ENCODE measurements at places on chromosomes 1 and 21.

DNA sequence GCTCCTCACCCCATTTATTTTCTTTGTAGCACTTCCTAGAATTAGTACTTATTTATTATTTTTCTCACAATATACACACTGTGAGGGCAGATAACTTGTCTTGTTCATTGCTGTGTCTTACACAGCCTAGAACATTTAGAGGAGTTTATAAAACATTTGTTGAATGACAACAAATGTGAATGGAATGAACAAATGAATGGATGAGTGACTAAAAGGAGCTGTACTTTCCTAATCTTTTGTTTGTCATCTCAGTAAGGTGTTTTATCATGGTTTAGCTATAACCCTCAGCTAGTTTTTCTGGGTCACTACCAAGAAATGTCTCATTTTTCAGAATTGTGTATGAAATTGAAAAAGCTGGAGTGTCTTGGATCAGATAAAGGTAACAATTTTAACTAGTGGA lies 239.3 kb upstream of the KCNK2 start:
- DNase-seq, result no peak

- DNase-seq, result no peak
Measured at GRCh38 chr1:67748630-67749029, 63.6 kb downstream of the GADD45A start.

GRCh38 chr1:184743062-184743756 lies 11.4 kb downstream of the EDEM3 start:
- no peak for DNase-seq

GRCh38 chr1:177891809-177892208 lies 78.0 kb downstream of the SEC16B start:
- DNase-seq, result no peak

GRCh38 chr1:60118085-60118484 lies 44.5 kb upstream of the C1orf87 start:
- DNase-seq, result no peak

DNA sequence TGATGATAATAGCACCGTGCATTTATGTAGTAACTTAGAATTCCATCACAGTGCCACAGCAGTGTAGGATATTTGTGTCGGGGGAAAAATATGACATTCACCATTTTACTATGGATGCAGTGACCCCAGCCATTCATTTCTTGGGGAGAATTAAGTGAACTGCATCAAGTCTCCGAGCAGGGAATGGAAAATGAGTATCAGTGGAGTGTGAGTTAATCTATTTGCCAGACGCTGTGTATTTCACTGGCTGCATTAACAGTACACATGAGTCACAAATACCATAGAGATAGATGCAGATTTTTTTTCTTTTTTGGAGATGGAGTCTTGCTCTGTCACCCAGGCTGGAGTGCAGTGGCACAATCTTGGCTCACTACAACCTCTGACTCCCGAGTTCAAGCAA lies 33.8 kb upstream of the SLC45A1 start:
- no peak for DNase-seq

GRCh38 chr1:158112994-158113758 lies 67.5 kb upstream of the CD1D start:
- no peak for DNase-seq

DNA sequence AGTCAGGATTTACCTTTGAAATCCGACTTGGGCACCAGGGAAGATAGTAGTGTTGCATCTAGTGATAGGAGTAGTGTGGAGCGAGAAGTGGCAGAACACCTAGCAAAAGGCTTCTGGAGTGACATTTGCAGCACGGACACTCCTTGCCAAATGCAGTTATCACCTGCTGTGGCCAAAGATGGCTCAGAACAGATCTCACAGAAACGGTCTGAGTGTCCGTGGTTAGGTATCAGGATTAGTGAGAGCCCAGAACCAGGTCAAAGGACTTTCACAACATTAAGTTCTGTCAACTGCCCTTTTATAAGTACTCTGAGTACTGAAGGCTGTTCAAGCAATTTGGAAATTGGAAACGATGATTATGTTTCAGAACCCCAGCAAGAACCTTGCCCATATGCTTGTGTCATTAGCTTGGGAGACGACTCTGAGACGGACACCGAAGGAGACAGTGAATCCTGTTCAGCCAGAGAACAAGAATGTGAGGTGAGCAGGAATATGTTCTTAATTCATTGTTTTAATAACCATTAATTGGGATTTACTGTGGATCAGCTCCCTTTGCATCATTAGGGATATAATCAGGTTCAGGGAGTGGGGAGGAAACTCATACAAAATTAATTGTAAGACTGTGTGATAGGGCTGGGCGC lies 28.3 kb downstream of the BACH1 start:
- no peak for DNase-seq

DNA sequence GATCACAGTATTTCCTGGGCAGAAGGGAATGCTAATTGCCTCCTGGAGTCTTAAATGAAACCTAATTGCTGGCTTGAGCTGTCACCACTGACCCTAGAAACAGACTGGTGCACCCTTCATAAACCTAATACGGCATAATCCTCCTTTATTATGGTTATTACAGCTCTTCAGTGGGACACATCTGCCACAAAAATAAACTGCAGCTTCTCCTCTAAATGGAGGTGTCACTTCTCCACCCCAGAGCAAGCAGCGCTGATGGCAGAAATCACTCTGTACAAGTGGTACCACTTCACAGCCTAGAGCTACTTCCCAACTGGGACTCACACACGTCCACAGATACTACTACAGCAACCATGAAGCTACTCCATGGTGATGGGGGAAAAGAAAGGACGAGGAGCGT lies 11.1 kb downstream of the PTPN14 start:
- DNase-seq, result no peak

DNA sequence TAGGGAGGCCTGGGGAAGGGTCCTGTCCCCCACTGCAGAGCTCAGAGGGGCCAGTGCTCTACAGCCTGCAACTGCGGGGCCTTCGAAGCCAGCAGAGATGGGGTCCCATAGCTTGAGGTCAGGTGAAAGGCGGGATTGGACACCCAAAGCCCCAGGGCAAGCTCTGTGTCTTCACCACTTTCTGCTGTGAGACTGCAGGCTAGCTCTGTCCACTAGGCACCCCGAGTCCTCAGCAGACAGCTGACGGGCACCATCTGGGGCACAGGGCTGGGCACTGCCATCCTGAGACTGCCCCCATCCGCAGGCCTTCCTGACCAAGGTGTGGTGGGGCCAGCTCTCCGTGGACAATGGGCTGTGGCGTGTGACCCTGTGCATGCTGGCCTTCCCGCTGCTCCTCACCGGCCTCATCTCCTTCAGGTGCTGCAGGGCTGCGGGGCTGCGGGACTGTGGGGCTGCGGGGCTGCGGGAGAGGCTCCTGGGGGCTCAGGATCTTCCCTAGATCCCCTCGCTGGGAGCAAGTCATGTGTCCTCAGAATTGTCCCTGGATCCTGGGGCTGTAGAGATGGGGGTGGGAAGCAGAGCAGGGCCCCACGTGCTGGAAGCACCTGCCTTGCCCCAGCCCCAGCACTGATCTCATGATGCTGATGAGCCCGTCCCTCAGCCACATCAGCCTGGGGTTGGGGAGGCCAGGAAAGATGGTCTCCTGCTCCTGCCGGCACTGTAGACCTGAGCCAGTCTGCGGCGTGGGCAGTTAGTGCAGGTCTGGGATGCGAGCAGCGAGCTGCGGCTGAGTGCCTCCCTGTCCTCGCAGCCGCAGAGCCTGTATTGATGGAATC lies 46.8 kb downstream of the TRPM2 start:
- no peak for DNase-seq

DNA sequence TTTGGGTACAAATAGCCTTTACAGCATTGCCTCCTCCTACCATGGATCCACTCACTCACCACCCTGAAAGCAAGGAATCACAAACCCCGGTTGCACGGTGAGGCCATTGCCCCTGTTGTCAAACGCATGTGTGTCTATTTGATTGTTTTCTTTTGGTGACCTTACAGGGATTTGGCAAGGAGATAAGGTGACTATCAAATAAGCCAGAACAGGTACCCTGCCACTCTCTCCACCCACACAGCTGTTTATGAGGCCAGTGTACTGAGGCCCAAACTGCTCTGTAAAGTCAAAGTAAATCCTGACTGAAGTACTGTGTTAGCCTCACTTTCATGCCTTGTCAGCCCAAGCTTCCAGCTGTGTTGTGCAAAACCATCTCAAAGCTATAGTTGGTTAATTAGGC lies 136.4 kb downstream of the HUNK start:
- DNase-seq, result no peak

DNA sequence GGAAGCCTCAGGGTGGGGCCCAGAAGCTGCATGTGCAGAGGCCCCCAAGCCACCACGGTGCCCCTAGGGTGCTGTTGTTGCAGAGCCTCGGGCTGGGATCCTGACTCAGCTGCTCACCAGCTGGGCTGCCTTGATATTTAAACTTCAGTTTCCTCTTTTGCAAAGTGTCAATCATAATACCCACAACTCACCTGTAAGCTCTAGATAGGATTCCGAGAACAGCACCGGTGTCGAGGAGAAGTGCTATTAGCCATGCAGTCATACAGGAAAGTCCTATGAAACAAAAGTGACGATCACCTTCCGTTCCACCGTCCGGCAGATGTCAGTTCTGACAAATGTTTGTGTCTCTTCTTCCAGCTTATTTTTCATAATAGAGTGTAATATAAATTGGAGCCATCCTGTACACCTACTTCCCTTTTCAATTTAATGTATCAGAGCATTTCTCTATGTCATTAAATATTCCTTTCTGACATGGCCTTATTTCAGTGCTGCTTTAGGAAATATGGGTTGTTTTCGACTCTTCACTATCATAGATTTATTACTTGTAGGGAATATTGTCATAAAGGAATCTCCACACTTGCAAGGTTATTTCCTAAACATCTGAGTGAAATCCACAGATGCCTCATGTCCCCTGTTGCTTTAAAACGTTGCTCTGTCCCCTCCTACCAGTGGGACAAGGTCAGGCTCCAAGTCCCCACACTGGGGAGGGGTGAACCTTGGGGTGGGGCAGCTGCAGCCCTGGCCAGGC lies 100.8 kb downstream of the SIK1 start:
- DNase-seq, result no peak

DNA sequence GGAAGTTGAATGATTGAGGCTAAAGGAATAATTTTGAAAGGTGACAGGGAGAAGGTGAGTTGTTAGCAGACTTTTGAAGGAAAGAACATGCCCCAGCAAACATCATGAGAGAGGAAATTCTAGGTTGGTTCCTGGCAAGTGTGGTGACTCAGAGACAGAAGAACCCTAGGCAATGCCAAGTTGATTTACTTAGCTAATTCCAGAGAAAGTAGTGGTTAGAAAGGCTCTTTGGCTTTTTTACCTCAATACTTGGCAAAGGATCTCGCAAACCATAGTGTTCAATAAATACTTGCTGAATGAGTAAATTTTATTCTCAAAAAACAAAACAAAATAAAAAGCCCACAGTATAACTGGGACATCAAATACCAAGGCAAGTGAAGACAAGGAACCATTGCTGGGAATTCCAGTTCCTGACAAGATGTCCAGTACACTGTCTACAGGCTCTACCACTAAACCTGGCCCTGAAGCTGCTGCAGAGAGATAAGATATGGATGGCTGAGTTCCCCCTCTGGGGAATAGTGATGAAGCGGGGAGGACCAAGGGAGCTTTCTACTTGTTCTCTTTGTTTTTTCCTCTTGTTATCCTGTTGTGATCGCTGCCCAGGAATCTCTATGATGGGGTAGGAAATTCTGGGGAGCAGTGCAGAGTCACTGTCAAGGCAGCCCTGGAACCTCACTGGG lies 48.2 kb downstream of the IL12RB2 start:
- no peak for DNase-seq

- DNase-seq, result no peak
Measured at GRCh38 chr1:6365047-6365446, 28.5 kb downstream of the ACOT7 start.

GRCh38 chr1:211538287-211538686 lies 40.7 kb downstream of the SLC30A1 start:
- no peak for DNase-seq

DNA sequence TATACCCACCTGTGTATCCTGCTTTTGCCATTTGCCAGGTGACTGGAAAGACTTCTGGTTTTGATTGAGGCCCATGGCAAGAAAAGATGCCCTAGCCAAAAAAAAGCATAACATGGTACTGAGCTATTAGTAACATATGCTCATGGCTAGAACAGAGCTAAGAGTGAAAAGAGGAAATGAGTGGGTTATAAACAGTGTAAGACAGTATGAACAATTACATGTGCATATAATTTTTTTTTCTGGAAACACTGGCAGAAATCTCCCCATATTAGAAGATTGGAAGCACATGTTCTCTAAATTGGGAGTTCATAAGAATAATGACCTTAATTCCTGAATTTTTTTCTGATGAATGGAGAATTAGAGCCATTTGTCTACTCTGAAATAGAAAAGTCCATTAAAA lies 41.2 kb upstream of the PDC start:
- DNase-seq, result no peak

DNA sequence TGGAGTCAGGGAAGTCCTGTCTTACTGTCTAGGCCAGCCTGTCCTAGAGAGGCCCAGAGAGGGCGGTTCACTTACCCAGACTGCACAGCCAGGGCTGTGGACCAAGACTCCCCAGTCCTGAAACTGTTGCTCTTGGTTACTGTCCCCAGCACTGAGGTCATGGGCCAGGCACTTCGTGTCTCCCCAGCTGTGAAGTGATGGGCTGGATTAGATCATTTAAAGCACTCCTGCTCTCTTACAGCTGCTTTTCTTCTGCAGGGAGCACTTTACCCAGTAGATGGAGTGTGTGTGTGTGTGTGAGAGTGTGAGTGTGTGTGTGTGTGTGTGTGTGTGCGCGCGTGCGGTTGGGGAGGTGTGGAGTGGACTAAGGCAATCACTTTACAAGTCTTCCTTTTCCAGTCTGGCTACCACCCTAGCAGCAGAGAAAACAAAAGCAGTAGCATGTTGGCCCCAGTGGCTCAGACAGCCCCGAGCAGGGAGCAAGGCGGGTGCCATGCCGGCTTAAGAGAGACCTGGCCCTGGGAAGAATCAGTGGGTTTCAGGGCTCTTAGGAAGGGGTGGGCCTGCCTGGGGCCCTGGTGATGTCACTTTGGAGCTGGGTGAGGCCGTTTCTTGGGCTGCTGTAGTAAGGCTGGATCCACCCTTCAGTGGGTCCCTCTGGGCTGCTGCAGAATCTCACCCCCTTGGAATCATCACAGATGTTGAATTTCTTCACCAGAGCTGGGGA lies 2.4 kb downstream of the SPSB1 start:
- DNase-seq, result no peak

DNA sequence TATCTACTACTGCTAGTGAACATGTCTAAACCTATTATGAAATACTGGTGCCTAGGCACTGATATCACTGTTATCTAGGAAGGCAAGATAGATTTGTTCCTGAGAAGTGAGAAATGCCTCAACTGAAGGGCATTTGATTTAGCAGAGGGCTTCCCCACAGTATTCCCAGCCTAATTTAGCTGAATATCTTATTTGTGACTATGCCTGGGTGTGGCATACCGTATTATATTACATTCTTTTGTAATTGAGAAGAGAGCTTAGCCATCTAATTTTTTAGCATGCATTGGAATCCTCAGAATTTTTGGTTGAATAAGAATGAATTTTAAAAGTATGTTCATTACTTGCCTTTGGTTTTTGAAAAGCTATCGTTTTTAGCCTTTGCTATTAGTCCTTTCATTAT lies 99.1 kb downstream of the ZP4 start:
- no peak for DNase-seq

GRCh38 chr1:30962609-30963508 lies 54.3 kb upstream of the SDC3 start:
- DNase-seq, result no peak

GRCh38 chr1:58764294-58764978 lies 19.4 kb downstream of the JUN start:
- DNase-seq, result no peak

GRCh38 chr21:37737996-37738395 lies 178.3 kb downstream of the KCNJ6 start:
- no peak for DNase-seq

- no peak for DNase-seq
Measured at GRCh38 chr1:21174654-21175323, 1.9 kb downstream of the EIF4G3 start.

GRCh38 chr1:165737196-165737595 lies 31.5 kb downstream of the TMCO1 start:
- no peak for DNase-seq
